ENCODE measurements at places on chromosomes 7 and 10. TPM values are rescaled to one million over a fixed set of nuclear protein-coding genes. Genes with fewer than 3 reads are reported as not detected.

Gene GPR85
- total RNA-seq, result 3.0 TPM

Gene TRIM73
- total RNA-seq, result 7.7 TPM

Gene VGF
- 0.19 TPM for total RNA-seq

Gene PPP1R17
- total RNA-seq, result 0.40 TPM

Gene NKX1-2
- total RNA-seq, result not detected

Gene CLCN1
- total RNA-seq, result 0.33 TPM

Gene FAM25G
- total RNA-seq, result not detected

Gene TACC2
- total RNA-seq, result 3.7 TPM

Gene ACTL6B
- not detected for total RNA-seq

Gene GCK
- 0.44 TPM for total RNA-seq

Gene NHLRC2
- total RNA-seq, result 50.9 TPM

Gene CDH23
- total RNA-seq, result 15.1 TPM

Gene DNAH11
- 0.65 TPM for total RNA-seq

Gene UCMA
- total RNA-seq, result not detected

Gene SPRN
- 0.22 TPM for total RNA-seq

Data from spleen (tissue), 13 donors.